ENCODE measurements at places on chromosomes 1 and 21. TPM values are rescaled to one million over a fixed set of nuclear protein-coding genes. Genes with fewer than 3 reads are reported as not detected.

The GCSAML gene
- total RNA-seq, result not detected

The VWA1 gene
- total RNA-seq, result 14.2 TPM

The TDRD10 gene
- total RNA-seq, result not detected

The OLFM3 gene
- total RNA-seq, result not detected

The AMY1A gene
- total RNA-seq, result not detected

The HUNK gene
- 1.4 TPM for total RNA-seq

The PCBP3 gene
- total RNA-seq, result 1.1 TPM

The RNU1-4 gene
- total RNA-seq, result not detected

The SRSF10 gene
- 96.1 TPM for total RNA-seq

The DCAF6 gene
- 24.6 TPM for total RNA-seq

The TLCD4 gene
- total RNA-seq, result 12.1 TPM

The WNT4 gene
- 0.17 TPM for total RNA-seq

The CFHR2 gene
- not detected for total RNA-seq

The TMEM69 gene
- total RNA-seq, result 16.2 TPM

The S100A9 gene
- 1.2 TPM for total RNA-seq

The CCDC185 gene
- total RNA-seq, result not detected

The ADGRB2 gene
- total RNA-seq, result 4.9 TPM

The RYR2 gene
- not detected for total RNA-seq

The IL10RB gene
- total RNA-seq, result 18.1 TPM

The SCMH1 gene
- 14.2 TPM for total RNA-seq

The PROX1 gene
- 0.02 TPM for total RNA-seq

The TRIM58 gene
- not detected for total RNA-seq
